Tracheal epithelial cell (primary cell): ENCODE measurements at places on chromosomes 2 and 18. TPM values are rescaled to one million over a fixed set of nuclear protein-coding genes. Genes with fewer than 3 reads are reported as not detected.

The GREB1L gene
- 2.1 and 2.7 TPM in 2 replicates for total RNA-seq

The GTF2A1L gene
- 0.24 TPM in 1 of 2 replicates, not detected in the other for total RNA-seq

The RNU2-63P gene
- not detected in 2 replicates for total RNA-seq

The M1AP gene
- 0.96 and 4.5 TPM in 2 replicates for total RNA-seq

The MEIS1 gene
- 8.9 and 26.4 TPM in 2 replicates for total RNA-seq

The ALPP gene
- not detected in 2 replicates for total RNA-seq

The ABCB11 gene
- under 0.01 TPM in 1 of 2 replicates, not detected in the other for total RNA-seq

The FAM228A gene
- 0.43 TPM in 1 of 2 replicates, not detected in the other for total RNA-seq

The OR6B3 gene
- not detected in 2 replicates for total RNA-seq

The ONECUT2 gene
- total RNA-seq, result under 0.01 TPM in 1 of 2 replicates, not detected in the other

The OTOS gene
- not detected in 2 replicates for total RNA-seq

The COL4A4 gene
- under 0.01 and 1.9 TPM in 2 replicates for total RNA-seq
